ENCODE measurements at places on chromosomes 6 and 20. TPM values are rescaled to one million over a fixed set of nuclear protein-coding genes. Genes with fewer than 3 reads are reported as not detected.

- no peak for DNase-seq
These were observed 191.5 kb upstream of the BMP2 start for GRCh38 chr20:6575912-6576401.

GRCh38 chr6:72825315-72825911 lies 203.5 kb downstream of the KCNQ5 start:
- DNase-seq, result no peak

DNA sequence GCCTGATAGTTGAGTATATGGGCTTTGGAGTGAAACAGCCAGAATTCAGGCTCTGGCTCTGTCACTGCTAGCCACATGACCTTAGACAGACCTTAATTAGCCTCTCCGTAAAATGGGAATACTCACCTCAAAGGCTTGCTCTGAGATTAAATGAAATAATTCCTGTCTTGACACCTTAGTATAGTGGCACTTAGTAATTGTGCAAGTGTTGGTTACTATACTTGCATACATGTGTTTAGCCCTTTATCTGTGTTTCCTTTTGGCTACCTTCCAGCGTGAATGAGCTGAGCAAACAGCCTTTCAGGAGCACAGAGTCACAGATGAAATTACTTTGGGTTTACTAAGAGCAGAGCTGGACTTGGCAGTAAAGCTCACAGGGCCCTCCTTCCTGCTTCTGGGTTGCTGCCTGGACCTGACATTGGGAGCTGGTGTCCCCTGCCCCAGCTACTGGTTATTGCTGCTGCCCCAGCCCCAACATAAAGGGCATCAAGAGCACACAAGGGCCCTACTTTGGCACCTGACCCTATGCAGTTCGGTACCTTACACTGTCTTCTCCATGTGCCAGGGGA lies 32.8 kb downstream of the CD164 start:
- no peak for DNase-seq

Gene KIF13A
- total RNA-seq, result 25.3 TPM

Gene OPN5
- under 0.01 TPM for total RNA-seq

- DNase-seq, result no peak
These were observed 113.2 kb upstream of the TENT5A start for GRCh38 chr6:81865712-81866111.

Gene FNDC11
- total RNA-seq, result 1.3 TPM

DNA sequence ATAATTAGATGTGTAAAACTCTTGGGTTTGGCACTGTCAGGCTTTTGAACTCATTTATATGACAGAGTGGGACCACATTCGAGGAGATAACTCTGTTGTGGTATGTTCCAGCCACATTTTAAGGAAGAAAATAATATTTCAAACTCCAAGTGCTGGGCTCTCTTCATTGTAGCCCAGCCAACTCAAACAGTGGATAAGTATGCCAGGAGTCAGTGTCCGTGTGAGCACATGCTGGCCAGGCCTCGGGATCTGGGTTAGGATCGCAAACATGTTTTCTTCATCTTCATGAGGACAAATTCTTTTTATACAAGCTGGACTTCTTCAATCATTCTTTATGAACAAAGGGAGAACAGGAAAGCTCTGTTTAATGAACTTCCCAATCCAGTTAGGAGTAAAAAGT lies 497.5 kb downstream of the MAFB start:
- no peak for DNase-seq

DNA sequence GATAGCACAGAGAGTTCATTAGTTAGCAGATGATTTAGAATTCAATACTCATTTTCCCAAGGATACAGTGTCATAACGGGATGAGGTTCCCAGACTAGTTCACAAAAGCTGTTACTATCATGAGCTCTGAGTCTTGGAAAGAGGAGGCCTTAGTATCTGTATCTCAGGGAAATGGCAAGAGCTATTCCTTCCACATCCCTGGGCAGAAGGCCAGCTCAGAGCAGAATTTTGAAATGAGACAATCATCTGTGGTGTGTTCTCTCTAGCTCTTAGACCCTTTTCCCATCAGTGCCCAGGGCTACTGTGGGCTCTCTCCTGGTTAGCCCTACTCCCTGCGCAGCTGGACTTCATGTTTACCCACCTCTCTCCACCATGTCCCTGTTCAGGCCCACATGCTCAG lies 64.5 kb downstream of the JAG1 start:
- no peak for DNase-seq

- no peak for DNase-seq
These were observed 4.1 kb downstream of the CFB start for GRCh38 chr6:31949926-31950548.

Gene TRDN
- not detected for total RNA-seq

Gene PLN
- total RNA-seq, result not detected

DNA sequence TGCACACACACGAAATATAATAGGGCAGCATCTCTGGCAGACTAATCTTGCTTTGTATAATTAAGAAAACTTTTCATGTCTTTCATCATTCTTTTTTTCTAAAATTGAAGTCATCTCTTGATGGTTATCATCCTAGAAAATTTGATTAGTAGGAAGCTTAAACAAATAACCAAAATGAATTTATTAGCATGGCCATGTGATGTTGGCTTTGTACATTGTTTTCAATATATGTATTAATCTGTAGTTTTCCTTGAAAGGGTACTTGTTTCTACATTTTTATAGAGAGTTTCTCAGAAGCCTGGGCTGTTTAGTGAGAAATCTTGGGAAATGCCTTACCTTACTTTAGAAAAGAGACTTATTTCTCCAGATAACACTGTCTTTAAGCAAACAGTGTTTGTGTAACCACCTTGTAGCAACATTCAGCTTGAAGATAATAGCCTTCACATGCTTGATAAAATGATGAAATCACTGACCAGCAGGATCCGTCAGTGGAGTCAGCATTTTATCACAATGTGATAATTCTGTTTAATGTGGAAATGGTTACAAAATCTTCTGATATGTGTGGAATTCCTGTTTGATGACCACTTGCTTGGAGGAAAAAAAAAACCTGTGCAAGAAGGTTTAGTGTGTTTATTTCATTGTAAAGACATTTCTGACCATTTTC lies 147.8 kb downstream of the MACROD2 start:
- no peak for DNase-seq

- no peak for DNase-seq
These were observed 30.6 kb upstream of the BLCAP start for GRCh38 chr20:37558306-37558705.

DNA sequence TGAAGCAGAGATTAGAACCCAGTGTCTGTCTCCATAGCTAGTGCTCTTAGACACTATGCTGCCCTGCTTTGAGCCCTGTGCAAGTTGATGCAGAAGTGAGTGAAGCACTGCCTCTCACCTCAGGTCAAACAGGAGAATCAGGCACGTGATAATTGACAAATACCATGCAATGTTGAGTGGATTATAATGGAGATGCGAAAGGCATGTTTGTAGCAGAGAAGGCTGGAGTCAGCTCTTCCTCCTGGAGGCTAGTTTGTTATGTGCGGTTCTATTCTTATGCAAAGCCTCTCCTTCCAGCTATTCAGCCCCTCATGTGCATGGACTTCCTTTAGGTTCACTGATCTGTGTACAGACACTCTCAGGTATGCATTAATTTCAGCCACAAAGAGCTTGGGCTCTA lies 108.5 kb downstream of the MANEA start:
- no peak for DNase-seq

DNA sequence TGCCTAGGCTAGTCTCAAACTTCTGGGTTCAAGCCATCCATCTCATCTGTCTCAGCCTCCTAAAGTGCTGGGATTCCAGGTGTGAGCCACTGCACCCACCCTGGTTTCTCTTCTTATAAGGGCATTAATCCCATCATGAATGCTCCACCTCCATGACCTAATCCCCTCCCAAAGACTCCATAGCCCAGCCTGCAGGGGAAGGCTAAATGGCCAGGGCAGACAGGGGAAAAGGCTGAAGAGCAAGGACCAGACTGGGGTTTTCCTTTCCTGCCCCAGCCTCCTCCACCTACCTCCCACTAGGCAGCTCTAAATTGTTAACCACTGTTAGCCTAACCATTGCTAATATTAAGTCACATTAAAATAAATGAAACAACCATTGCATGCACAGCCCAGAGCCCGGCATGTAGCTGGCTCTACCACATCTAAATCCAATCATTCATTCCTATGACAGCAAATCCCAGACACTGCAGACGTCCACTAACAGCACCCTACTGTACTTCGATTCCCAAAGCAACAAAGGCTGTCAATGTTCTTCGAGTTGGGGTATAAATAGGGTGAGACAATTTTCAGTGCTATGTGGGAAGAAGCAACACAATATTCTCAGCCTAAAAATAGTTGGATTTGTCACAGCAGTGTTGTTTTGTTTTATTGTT lies 243.2 kb upstream of the ARID1B start:
- no peak for DNase-seq

Gene KCNK16
- total RNA-seq, result not detected

GRCh38 chr20:34915749-34916455 lies 39.5 kb downstream of the ACSS2 start:
- DNase-seq, result no peak

Gene TGM3
- total RNA-seq, result not detected

DNA sequence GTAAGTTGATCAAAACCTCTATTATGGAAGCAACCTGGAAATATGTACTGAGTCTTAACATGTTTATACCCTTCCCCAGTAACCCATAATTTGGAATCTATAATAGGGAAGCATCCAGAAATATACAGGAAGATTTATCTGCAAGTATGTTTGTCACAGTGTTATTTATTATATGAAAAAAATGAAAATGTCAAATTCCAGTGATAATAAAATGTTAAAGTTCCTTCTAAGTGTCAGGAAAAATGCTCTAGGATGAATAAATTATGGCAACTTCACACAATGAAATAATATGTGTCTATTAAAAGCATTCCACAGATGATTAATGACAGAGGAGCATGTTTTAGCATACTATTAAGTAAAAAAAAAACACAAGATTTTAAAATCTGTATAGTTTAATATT lies 237.7 kb upstream of the PRND start:
- DNase-seq, result no peak

DNA sequence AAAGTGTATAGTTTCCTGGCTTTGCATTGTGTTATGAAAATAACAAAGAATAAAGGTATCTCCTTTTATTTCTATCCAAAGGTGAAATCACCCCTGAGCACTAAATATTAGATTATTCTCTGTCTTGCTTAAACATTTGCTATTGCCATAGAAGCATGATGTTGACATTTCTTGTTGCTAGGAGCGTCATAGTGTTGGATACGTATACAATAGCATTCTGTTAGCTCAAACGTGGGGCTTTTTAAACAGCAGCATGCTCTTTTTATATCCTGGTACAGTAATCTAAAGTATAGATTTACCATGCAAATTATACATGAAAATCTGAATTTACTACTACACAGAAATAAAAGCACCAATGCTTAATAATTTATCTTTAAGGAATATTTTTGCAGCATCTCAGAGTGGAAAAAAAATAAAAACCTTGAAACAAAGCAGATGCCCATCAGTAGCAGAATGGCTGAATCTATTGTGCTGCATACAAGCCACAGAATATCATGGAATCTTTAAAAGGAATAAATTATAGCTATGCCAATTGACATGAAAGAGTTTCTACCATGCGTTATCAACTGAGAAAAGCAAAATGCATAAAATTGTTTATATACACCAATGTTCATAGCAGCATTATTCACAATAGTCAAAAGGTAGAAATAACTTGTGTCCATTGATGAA lies 9.6 kb upstream of the HSF2 start:
- DNase-seq, result no peak

DNA sequence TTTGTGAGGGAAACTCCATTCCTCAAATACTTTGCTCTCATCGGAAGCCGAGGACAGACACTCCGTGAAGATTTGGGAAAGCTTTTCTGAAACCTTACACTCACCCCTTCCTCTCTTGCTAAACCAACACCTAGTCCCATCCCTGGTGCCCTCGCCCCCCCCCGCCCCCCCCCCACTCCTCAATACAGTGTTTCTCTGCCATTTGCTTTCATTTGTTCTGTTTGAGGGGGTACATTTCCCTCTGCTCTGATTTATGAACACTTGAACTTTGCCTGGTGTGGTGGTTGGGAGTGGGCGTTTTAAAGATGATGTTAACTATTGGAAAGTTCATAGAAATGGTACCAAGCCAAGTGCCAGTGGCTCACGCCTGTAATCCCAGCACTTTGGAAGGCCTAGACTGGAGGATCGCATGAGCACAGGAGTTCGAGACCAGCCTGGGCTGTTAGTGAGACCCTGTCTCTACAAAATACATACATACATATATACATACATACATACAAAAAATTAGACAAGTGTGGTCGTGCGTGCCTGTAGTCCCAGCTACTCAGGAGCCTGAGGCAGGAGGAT lies 1.1 kb downstream of the RAB32 start:
- no peak for DNase-seq

DNA sequence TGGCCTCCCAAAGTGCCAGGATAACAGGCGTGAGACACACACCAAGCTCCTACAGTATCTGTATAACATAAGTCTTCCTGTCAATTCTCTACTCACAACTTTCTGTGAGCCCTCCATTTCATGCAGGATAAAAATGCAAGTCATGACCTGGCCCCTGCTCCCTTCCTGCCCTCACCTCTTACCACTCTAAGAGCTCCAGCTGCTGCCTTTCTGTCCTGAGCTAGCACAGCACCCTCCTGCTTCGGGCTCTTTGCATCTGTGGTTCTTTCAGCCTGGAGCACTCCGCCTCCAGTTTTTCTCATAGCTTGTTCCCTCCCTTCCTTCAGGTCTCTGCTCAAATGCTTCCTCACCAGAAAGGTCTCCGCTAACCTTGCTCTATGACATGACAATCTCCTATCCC lies 23.7 kb upstream of the TRPC4AP start:
- peak; percentile 39 for DNase-seq

Gene TDRD6
- total RNA-seq, result under 0.01 TPM

DNA sequence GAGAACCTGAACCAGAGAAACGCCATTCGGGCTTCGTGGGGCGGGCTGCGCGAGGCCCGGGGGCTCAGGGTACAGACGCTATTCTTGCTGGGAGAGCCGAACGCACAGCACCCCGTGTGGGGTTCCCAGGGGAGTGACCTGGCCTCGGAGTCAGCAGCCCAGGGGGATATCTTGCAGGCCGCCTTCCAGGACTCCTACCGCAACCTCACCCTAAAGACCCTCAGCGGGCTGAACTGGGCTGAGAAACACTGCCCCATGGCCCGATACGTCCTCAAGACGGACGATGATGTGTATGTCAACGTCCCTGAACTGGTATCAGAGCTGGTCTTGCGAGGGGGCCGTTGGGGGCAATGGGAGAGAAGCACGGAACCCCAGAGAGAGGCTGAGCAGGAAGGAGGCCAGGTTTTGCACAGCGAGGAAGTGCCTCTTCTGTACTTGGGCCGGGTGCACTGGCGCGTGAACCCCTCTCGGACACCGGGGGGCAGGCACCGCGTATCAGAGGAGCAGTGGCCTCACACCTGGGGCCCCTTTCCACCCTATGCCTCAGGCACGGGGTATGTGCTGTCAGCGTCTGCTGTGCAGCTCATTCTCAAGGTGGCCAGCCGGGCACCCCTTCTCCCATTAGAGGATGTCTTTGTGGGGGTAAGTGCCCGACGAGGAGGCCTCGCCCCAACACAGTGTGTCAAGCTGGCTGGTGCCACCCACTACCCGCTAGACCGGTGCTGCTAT lies 904 bp downstream of the B3GALT4 start:
- peak; percentile 32 for DNase-seq

Gene TBXT
- total RNA-seq, result not detected

- peak; percentile 54 for DNase-seq
These were observed 39.7 kb upstream of the TULP1 start for GRCh38 chr6:35552285-35552917.

Gene SLC35D3
- total RNA-seq, result under 0.01 TPM

Gene TREML2
- total RNA-seq, result 8.1 TPM

Gene GINM1
- 10.0 TPM for total RNA-seq

Gene EBF4
- total RNA-seq, result 6.2 TPM

GRCh38 chr6:13865141-13865540 lies 50.8 kb upstream of the MCUR1 start:
- DNase-seq, result no peak

All from hematopoietic multipotent progenitor cell (in vitro differentiated cells).